ENCODE measurements at places on chromosomes 6 and 20.
A peak's percentile ranks its signal among the peaks of the same experiment; 100 is the strongest.

- DNase-seq = no peak
Measured at GRCh38 chr6:35215665-35216411, 2.1 kb downstream of the SCUBE3 start.

GRCh38 chr6:70507161-70507560 is 59.6 kb upstream of the SDHAF4 start:
- DNase-seq = no peak

GRCh38 chr20:46905364-46906125 is 10.9 kb downstream of the EYA2 start:
- DNase-seq = no peak

DNA sequence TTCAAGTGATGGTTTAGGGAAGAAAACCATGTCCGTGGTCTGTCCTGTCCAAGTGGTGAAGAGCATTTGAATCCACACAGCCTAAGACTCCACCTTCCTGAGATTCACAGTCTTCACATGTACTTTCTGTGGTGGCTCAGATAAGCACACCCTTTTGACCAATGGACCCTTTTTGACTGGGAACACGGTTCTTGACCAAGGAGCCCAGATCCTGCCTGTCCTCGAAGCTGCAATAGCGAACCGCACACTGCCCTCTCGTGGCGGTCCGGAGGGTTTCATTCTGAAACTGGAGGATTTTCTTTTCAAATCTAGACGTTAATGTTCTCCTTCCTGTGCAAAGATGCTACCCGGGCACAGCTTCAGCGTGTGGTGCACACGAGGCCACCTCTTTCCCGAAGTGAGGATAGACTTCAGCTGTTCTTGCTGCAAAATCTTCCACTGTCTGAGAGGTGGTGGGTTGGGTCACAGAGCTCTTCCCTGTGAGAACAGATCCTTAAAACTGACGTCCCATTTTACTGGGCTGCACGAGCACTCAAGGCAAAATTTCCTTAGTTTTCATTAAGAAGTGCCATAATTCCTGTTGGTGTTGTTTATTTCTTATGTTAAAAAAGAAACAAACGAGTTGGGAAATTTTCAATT is 90.5 kb downstream of the SYNJ2 start:
- peak; percentile 70 for DNase-seq

DNA sequence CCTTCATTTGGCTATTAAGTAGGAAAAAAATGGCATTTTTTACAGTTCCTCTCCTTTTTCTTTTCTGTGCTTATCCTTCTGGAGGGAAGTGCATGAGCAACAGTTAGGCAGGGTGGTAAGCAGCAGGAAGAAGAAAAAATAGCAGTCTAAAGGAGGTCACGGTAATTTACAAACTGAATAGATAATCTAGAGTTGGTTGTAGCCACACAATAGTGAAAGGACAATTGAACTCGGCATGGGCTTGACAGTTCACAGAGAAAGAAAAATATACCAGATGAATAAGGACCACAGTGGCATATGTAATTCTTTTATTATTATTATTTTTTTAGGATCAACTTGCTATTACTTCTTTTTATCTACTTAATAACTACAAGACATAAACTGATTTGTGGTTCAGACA is 358.6 kb downstream of the BTBD9 start:
- DNase-seq = no peak

- DNase-seq = no peak
Measured at GRCh38 chr20:41225091-41225490, 87.7 kb downstream of the PLCG1 start.
